ENCODE measurements at places on chromosomes 7 and 10. TPM values are rescaled to one million over a fixed set of nuclear protein-coding genes. Genes with fewer than 3 reads are reported as not detected.

DNA sequence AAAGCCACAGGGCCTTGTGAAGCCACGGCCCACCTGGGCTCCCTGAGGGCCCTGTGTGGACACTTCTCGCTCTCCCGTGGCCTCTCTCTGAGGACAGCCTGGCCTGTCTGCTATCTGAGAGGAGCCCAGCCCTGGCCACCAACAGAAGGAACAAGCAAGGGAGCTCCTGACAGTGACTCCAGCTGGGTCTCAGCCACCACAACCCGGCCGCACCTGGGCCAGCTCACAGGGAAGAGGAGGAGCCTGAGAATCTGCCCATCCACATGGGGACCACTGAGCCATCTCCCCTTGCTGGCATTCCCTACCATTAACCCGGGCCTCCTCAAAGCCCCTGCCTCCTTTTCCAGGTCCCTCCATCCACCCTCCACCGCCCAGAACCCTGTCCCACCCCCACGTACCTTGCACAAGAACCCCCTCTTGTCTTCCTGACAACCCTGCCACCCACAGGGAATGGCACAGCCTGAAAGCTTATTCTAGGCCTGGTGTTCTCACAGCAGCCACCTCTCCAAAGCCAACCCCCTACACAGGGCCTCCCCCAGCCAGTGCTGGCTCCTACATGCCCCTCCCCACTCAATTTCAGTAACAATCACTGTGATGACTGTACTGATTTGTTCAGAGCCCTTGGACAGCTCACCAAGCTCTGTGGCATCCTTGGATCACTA lies 120.2 kb downstream of the GRID1 start:
- no peak for DNase-seq
- H3K27me3 ChIP-seq: no peaks in the 10 kb centered on the region
- no peak overlapping the region for H3K27ac ChIP-seq
- no peaks in the 10 kb centered on the region for H3K4me1 ChIP-seq

- H3K27me3 ChIP-seq: no peaks in the 10 kb centered on the region
- no peak for DNase-seq
- no peaks in the 10 kb centered on the region for H3K4me1 ChIP-seq
- H3K27ac ChIP-seq: no peak overlapping the region
Measured at GRCh38 chr7:34315032-34315431, 343.0 kb upstream of the NPSR1 start.

GRCh38 chr7:17769918-17770317 lies 170.4 kb downstream of the SNX13 start:
- H3K4me1 ChIP-seq: 0 out of 2 replicates have a peak, but pooled peaks cover 3% of the 10 kb centered on the region
- no peak overlapping the region for H3K4me3 ChIP-seq
- DNase-seq: no peak
- no peak overlapping the region for H3K27ac ChIP-seq

DNA sequence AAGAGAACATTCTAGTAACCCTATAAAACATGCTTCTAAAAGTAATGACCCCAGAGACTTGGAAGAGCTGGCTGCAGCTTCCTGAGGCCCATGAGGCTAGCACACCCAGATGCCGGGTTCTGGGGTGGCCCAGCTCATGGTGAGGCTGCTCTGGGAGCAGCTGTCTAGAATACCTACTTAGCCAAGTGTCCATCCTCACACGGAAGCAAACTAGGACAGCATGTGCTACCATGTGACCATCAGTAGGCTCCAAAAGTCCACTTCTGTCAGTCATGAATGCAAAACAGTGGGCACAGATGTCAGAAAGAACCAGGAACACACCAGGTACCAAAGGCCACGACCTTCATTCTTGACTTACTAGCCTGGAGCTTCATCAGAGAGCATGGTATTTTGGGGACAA lies 32.4 kb downstream of the CTBP2 start:
- H3K4me3 ChIP-seq: no peak overlapping the region
- no peak overlapping the region for H3K27ac ChIP-seq
- DNase-seq: no peak
- no peaks in the 10 kb centered on the region for H3K36me3 ChIP-seq

GRCh38 chr7:93043385-93043985 lies 74.3 kb downstream of the SAMD9 start:
- H3K4me1 ChIP-seq: peaks cover 7% of the 10 kb centered on the region
- no peak overlapping the region for H3K27ac ChIP-seq
- H3K27me3 ChIP-seq: no peaks in the 10 kb centered on the region
- no peak overlapping the region for H3K4me3 ChIP-seq

DNA sequence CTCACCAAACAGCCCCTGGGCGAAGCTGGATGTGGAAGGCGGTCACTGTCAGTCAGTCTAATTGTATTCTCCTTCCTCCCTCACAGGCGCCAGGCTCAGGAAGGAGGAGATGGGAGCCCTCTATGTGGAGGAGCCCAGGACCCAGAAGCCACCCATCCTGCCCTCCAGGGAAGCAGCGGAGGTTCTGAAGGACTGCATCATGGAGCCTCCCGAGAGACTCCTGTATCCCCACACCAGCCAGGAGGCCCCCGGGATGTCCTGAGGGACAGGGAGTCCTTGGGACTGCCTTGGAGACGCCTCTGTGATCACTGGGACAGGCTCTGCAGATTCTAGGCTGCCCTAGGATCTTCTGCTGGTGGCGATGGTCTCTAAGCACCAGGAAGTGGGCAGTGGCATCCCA lies 9.7 kb upstream of the ATP6V0E2 start:
- H3K4me1 ChIP-seq: peaks cover 13% of the 10 kb centered on the region
- DNase-seq: no peak
- H3K27me3 ChIP-seq: no peaks in the 10 kb centered on the region
- H3K36me3 ChIP-seq: no peaks in the 10 kb centered on the region
- H3K4me3 ChIP-seq: no peak overlapping the region

The ZNF239 gene
- polyA plus RNA-seq: 0.35 TPM

The FRAT1 gene
- polyA plus RNA-seq: 0.32 TPM
